Stimulated activated CD4-positive, alpha-beta T cell treated with anti-CD3 and anti-CD28 coated beads, TNF-alpha, amount 100 ng/mL, for 1 hour (primary cell): ENCODE measurements at places on chromosomes 6 and 20.

GRCh38 chr6:125046107-125046925, 84.1 kb downstream of the RNF217 start:
- no peak for DNase-seq

GRCh38 chr6:28401172-28401571, 1.6 kb upstream of the ZSCAN12 start:
- DNase-seq, result no peak

GRCh38 chr6:39934131-39934757, at the start of gene MOCS1:
MOCS1 (minus strand) TSS chr6:39934462; CDS start chr6:39934417, 45 bp downstream.
- DNase-seq, result no peak

DNA sequence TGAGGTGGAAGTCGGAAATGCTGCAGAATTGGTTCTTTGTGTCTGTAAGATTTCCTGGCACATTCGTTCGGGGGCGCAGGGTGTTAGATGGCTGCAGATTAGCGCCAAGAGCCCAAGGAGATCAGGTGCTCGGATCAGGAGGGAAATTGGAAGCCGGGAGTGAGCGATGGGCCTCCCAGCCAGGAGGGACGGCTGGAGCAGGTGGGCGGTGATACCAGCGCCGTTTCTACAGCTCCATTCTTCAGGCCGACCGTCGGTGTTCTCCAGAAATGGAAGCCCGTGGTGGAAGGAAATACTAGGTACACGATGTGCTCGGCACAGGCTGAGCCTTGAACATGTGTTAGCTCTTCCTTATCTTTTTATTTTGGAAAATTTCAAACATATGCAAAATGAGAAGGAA, 6.5 kb downstream of the SIRPA start:
- no peak for DNase-seq

DNA sequence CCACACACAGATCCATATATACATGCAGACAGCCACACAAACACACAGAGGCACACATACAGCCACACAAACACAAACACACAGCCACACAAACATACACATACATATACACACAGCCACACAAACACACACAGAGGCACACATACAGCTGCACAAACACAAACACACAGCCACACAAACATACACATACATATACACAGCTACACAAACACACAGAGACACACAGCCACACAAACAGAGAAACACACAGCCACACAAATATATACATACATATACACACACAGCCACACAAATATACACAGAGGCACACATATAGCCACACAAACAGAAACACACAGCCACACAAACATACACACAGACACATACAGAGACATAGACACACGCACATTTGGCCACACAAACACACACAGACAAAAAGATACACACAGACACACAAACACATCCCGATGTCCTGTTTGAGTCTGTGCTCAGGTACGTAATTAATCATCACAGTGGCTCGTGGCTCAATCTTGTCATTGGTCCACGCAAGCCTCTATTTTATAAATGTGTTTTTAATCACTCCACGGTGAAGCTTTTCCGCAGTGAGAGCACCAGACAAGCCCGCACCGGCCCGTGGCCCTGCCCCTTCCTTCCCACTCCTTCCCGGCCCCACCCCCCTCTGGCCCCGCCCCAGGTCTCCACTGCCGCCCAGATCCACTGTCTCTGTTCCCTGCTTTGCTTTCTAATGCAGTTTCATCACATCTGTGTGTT, 135.3 kb downstream of the CDH4 start:
- DNase-seq, result no peak

- DNase-seq, result no peak
Measured at GRCh38 chr6:170605574-170606259, 21.3 kb upstream of the PDCD2 start.

DNA sequence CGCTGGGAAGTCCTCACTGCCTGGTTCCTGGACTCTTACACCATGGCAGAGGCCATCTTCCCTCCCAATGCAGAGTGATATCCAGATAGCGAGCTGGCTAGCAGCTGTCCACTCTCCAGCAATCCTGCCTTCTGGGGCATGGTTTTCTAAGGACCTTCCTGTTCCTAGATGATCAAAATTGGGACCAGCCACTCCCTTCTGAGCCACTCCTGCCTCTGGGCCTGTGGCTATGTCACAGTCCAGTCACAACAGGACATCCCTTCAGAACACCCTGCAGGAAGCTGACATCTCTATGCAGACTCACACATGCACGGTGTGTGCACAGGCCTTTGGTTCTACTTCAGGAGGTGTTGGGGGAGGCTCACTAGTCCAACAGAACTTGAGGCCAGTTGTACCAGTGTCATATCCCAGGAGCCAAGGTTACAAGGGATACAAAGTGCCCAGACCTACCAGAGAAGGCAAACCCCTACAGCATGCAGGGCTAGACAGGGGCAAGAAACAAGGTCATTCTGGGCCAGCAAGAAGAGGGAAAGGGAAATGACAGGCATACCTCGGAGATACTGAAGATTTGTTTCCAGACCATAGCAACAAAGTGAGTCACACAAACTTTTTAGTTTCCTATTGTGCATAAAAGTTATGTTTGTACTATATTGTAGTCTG, 2.7 kb upstream of the MCCD1 start:
- no peak for DNase-seq

- no peak for DNase-seq
Measured at GRCh38 chr20:63736893-63737694, 630 bp downstream of the LIME1 start.

- DNase-seq, result no peak
Measured at GRCh38 chr6:80523531-80523997, 417.1 kb downstream of the BCKDHB start.

DNA sequence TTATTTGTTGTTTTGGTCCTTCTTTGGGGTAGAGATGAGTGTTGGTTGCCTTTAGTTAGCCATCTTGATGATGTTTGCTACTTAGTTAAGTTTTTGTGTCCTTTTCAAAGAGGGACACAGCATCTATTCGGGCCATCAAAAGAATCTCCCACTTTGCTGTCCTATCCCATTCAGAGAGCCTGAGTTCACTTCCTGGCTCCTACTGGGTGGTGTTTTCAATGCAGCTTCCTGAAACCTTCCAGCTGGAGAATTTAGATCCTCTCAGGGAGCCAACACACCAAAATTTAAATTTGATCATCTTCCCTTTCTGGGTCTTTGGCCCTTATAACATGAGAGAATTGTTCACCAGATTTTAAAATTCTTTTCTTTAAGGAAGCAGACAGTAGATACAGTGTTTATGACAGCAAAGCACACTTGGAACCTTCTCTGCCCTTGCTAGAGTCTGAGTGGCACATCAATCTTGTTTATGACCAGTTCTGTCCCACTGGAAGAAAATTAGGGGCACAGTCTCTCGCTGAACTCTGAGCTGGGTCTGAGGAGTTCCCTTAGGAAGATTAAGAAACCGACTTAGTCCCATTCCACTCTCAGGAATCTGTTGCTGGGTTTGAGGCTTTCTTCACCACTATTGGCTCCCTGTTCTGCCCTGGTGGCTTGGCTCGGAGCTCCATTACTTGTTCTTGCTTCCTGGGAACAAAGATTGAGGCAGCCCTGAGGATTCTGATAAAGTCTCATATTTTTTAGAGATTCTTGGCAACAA, 115.5 kb downstream of the CCDC170 start:
- no peak for DNase-seq

DNA sequence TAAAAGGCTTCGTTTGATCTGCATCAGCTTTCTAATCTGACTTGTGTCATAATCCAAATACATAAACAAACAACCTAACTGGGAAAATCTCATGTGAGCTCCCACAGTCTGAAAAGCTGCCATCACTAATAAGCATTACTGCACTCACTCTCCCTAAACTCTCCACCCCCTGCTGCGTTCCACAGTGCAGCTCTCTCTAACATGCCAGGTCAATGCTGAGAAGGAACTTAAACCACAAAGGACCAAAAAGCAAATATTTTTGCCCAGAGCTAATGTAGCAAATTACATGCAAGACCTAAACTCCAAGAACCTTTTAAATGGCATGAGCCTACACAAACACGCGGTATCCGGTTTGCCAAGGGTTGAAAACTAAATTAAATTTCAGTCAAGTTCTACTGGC, 542.3 kb upstream of the JARID2 start:
- DNase-seq, result no peak

- DNase-seq, result no peak
Measured at GRCh38 chr20:58908221-58908620, 55.7 kb downstream of the GNAS start.

DNA sequence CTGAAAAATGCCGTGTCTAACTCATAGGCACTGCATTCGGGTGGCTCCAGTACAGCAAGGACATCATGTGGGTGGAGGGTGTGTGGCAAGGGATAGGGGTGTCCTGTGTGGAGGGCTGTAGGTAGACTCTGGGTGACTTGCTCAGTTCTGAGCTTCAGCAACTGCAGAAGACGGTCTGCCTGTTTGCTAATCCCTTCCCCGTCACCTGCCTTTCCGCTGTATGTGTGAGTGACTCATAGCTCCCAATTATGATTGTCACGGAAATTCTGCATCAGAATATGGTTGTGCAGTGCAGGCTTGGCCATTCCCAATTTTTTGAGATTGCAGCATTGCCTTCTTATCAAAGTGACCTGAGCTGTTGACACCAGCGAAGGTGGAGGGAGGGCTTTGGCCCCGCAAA, 174.3 kb downstream of the CDH4 start:
- no peak for DNase-seq

DNA sequence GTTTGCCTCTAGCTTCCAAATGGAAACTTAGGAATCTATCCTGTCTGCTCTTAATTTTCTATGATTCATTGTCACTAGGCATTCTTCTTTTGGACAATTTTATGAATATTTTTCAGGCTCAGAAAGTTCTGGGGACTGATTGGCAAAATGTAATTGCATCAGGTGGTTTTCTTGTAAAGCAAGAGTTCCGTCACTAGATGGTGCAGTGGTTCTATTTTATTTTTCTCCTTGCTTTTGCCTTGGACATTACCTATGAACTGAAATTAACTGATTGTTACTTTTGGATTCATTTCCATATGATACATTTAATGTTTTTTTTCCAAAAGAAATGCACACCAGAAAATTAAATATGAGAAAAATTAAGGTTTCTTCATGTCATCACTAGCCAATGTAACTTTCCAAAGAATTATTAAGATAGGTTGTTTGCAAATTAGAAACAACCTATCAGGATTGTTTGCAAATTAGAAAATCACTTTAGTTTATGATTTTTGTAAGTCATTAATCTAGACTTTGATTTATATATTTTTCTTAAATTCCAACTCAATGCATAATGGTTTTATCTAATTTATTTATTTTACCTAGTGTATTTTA, 48.0 kb downstream of the TMEM170B start:
- DNase-seq, result no peak

GRCh38 chr6:163457637-163458561, 43.4 kb downstream of the QKI start:
- DNase-seq, result no peak
